ENCODE measurements at places on chromosomes 1 and 21.

DNA sequence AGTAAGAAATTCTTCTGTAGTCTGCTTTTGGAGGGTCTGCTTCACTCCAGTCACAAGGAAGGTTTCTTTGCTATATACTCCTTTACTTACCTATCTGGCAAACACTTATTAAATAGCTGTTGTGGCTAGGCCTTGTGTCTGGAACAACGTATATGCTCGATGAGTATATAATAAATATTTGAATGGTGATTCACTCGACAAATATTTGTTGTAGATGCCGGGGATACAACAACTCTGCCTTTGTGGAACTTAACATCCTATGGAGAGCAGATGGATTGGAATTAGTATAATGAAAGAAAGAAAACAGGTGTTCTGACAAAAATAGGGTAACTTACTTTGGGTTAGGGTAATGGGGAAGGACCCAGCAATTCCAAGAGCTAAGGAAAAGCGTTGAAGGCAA lies 31.1 kb downstream of the KPNA6 start:
- DNase-seq: no peak

DNA sequence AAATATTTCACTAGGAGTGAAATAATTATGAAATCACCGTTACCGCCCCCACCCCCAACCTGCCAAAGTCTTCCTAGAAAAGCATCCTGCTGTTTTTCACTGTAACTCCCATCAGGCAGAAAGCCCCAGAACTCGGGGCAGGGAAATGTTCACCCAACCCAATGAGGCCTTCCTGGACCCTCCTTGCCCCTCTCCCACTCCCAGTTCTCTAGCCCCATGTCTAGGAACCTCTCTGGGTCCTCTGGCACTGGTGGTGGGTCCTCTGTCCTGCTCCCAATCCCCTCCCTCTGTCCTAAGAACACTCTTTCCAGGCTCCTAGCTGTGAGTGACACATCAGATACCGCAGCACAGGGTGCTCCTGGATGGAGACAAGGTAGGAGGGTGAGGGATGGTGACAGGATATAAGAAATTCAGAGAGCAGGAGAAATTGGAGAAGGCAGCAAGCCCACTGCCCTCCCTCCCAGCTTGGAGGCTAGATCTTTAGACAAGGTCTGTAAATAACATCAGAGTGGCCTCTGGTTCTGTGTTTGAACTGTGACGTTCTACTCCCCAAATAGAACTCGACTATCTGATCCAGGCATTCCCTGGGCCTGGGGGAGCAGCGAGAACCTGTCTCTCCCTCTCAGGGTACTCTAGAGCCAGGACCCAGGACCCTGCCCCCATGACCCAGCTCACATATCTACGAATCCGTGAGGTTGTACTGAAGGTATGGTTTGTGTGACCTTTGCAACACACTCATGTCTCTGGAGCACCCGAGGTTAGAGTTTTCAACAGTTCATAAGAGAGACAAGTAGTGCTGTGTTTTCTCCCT lies 23.3 kb upstream of the BTG2 start:
- DNase-seq: no peak

- no peak for DNase-seq
Observed at GRCh38 chr1:223622132-223622842, 43.2 kb downstream of the CAPN8 start.

- DNase-seq: no peak
Observed at GRCh38 chr1:221867003-221867402, 125.1 kb upstream of the DUSP10 start.

DNA sequence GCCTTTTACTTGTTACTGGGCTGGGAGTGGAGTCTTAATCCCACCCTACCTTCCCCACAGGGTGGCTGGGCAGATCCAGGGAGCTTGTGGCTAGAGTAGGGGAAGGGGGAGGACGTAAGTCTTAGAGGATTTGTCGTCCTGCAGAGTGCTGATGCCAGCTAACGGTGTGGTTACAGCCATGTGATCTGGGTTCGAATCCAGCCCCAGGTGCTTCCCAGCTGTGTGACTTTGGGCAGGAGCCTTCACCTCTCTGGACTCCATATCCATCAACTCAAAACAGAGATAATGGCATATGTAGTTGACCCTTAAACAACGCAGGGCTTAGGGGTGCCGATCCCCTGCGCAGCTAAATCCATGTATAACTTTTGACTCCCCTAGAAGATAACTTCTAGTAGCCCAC lies 108.4 kb upstream of the TMEM51 start:
- no peak for DNase-seq

GRCh38 chr1:32239790-32240139 lies 7.3 kb upstream of the FAM167B start:
- peak; percentile 13 for DNase-seq

- no peak for DNase-seq
Observed at GRCh38 chr21:38853421-38853919, 47.7 kb downstream of the ETS2 start.

Data from NCI-H748 treated with DMSO at 0.1 percent for 48 hours (cell line).